Activated CD8-positive, alpha-beta memory T cell treated with anti-CD3 and anti-CD28 coated beads for 1 hour (primary cell): ENCODE measurements at places on chromosomes 5 and 9.
A peak's percentile ranks its signal among the peaks of the same experiment; 100 is the strongest.

GRCh38 chr5:78908173-78909061 lies 76.7 kb downstream of the ARSB start:
- no peak for DNase-seq

GRCh38 chr5:43401827-43402226 lies 10.4 kb downstream of the CCL28 start:
- no peak for DNase-seq

GRCh38 chr9:27766073-27766835 lies 193.0 kb upstream of the C9orf72 start:
- no peak for DNase-seq

DNA sequence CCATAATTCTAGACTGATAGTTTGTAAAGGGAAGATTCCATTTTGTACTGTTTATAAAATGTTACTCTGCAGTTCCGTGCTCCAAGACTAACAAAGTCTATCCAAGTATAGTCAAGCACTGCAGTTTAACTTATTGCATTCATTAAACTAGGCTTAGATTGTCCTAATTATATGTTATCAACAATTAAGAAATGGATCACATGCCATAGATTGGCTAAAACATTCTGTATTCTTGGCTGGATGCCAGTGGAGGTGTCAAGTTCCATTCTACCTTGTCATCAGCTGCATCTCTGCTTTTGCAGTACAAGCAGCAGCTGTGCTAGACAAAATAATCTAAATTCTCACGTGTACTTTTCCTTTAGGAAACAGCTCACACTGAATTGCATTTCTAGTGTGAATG lies 69.4 kb upstream of the MEF2C start:
- DNase-seq, result no peak

DNA sequence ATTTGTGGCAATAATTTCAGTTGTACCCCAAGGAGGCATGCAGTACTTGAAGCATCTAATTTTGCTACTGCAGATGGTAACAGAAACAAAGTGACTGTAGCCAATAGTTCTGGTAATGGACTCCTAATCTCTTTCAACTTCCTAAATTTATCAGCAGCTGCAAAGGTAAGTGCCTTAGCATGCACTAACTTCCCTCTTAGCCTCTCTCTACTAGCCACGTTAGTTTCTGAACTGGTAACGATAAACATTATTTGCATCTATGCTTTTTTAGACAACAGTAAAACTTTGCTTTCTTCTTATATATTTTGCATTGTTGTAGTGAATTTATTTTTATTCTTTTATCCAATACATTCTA lies 6.2 kb upstream of the CKS2 start:
- no peak for DNase-seq

DNA sequence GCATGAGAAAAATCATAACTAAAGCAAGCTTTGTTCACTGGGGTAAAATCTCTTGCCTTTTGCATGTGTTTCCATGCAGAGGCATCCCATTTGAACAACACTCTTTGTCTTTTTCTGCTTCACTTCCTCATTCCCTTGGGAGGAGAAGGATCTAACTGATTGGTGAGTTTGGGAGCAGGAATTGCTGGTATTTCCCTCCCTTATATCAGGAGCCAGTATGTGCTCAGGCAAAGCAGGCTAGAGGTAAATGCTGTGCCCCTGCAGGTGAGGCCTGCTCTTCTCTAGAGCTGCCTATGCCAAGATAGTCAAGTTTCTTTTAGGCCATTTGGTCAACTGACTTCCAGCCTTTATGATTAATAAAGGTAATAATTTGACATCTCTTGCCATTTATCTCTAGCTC lies 179.9 kb downstream of the COX7C start:
- DNase-seq, result no peak

- DNase-seq, result no peak
These were observed 421.1 kb downstream of the KIF4B start for GRCh38 chr5:155434681-155435080.

DNA sequence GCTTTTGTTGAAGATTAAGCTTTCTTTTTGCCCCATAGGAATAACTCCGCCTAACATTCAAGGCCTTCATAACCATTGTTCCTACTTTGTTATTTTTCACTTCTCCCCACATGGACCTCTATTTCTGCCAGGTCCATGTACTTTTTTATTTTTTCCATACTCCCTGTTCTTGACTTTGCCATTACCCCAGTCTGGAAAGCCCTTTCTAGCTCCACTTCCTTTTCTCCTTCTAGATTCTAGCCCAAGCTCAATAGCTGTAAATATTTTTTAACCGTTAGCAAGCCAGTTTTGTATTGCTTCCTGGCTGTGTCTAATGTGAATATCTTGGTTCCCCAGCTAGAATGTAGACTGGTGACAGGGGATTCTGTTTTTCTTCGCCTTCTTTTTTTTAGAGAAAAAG lies 26.1 kb downstream of the NCBP1 start:
- DNase-seq, result no peak

DNA sequence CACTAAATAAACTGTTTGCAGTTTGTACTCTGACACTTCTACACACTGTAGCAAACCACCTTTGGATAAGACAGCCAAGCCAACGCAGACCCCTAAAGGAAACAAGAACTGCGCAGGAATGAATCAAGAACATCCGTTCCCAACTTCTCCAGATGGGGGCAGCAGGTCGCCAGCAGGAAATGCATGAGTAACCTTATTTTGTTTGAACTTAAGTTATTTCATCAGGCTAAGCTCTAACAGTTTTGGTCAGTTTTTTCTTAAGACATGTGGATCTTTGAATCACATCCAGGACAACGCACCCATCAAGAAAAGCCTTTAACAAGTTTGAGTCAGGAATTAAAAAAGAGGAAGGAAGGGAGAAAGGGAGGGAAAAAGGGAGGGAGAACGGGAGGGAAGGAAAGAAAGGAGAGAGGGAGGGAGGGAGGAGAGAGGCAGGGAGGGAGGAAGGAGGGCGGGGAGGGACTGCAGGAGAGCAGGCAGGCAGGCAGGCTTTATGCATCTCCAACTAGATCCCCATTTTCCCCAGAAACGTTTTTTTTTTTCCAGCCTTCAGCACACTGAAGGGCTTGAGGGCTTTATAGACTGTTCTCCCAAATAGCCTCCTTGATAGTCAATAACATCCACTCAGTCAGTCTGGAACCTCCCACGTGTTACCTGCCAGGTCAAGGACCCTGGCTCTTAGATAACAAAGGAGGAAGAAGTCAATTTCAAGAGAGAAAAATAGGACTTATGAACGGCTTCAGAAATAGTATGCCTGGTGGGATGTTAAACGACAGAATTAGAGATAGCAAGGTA lies 22.2 kb downstream of the BHMT start:
- DNase-seq, result peak; percentile 33

GRCh38 chr5:3709717-3710348 lies 114.2 kb downstream of the IRX1 start:
- no peak for DNase-seq

DNA sequence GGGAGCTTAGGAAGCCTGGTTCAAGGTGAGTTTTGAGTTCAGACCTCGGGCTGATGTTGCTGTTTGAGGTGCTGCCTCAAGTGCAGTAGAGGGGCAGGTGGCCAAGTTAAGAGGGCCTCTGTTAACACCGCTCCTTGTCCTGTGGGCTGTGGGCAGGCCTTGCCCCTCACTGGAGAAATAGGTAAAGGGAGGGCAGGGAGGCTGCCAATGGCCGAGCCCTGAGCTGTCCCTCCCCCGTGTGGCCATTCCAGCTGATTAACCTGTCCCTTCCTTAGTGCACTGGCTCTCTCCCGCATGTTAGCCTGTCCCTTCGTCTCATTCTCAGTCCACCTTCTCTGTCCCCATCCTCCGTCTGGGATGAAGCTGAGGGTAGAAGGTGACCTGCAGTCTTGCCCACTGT lies 21.4 kb downstream of the CNTFR start:
- no peak for DNase-seq

- DNase-seq, result no peak
These were observed 206.1 kb downstream of the CHSY3 start for GRCh38 chr5:130110328-130110727.

DNA sequence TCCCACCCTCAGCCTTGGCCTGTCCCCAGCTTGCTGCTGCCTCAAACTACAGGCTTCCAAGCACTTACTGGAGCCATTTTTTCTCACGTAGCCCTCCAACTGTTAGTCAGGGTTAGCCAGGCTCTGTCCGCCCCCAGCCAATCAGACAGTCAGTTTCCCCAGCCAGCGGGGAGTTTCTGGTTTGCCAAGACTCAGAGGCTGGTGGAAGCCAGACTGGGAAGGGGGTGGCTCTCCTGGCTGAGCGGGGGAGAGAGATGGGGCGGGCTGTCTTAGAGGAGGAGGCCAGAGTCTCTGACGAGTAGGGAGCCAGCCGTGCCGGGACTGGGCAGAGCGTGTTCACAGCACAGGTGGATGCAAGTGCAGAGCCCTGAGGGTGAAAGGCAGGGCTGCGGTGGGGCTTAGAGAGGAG lies 15.3 kb downstream of the PROP1 start:
- no peak for DNase-seq

DNA sequence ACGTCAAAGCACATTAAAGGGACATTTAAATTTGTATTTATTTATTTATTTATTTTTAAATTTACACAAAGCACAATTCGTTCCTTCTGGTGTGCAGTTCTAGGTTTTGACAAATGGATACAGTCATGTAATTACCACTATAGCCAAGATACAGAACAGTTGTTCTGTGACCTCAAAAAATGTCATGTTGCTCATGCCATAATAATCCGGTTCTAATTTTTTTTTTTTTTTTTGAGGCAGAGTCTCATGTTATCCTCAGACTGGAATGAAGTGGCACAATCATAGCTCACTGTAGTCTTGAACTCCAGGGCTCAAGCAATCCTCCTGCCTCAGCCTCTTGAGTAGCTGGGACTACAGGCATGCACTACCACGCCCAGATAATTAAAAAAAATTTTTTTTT lies 7.8 kb downstream of the IGFBPL1 start:
- DNase-seq, result no peak

- DNase-seq, result no peak
These were observed 29.7 kb upstream of the PPP2CA start for GRCh38 chr5:134255418-134256150.

- DNase-seq, result no peak
These were observed 10.4 kb downstream of the FPGS start for GRCh38 chr9:127812936-127813675.

DNA sequence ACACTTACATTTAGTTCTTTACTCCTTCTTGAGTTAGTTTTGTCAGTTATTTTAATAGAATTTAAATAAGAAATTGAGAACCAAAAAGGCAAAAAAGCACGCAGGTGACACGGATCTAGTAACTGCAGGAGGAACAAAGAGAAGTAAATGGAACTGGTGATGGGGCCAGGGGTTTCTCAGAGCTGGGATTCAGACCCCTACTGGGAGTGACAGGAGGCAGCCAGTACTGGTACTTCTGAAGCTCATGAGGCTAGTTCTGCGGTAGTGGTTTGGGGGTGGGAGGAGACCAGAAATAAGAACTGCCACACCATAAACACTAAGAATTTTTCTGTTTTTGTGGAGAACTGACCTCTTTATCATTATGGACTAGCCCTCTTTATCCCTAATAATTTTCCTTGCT lies 48.2 kb downstream of the OXCT1 start:
- no peak for DNase-seq

- DNase-seq, result no peak
These were observed 378.8 kb upstream of the SEMA6A start for GRCh38 chr5:116953251-116953930.

DNA sequence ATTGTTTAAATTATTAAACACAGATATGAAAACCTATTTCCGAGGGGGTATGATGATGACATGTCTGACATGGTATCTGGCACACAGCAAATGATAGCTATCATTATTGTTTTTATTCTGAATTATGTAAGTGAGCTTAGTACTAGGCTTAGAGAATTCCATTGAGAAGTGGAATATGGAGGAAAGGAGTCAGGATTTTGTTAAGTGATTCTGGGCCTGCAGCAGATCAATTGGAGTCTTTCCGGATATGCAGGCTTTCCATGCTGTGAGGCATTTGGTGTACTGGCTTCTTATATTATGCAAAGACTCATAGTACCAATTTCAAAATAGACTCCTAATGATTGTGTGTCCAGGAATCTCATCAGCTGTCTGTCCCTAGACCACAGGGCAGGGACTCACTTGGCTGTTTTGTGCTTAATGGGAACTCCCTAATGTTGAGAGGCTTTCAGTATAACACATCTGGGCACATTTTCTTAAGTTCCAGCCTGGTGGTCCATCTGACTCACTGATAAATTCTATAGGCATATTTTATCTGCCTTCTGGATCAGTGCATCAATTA lies 180.0 kb upstream of the KLF9 start:
- DNase-seq, result no peak

GRCh38 chr5:111635151-111635902 lies 121.7 kb downstream of the NREP start:
- no peak for DNase-seq

DNA sequence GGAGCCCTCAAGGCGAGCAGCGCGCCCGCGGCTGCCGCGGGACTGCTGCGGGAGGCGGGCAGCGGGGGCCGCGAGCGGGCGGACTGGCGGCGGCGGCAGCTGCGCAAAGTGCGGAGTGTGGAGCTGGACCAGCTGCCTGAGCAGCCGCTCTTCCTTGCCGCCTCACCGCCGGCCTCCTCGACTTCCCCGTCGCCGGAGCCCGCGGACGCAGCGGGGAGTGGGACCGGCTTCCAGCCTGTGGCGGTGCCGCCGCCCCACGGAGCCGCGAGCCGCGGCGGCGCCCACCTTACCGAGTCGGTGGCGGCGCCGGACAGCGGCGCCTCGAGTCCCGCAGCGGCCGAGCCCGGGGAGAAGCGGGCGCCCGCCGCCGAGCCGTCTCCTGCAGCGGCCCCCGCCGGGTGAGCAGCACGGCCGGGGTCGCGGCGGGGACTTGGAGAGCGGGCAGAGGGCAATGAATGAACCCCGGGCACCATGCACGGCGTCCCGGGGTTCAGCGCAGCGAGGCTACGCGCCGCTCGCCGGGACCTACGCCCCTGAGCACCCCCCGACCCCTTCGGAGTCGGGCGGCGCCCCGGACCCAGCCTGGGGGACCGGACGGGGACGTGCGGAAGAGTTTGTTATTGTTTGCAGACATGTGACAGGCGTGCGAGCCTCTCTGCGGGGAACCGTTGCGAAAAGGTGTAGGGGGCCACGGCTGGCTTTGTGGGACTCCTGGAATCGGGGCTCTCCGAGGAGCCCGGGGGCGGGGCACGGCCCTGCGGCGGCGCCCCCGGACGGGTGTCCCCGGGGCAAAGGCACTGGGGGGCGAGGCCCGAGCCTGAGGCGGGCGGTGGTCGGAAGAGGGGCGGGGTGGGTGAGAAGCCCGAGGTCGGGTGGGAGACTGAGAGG lies 553 bp downstream of the MAP3K1 start:
- peak; percentile 12 for DNase-seq

- DNase-seq, result no peak
These were observed 86.2 kb upstream of the HSPA9 start for GRCh38 chr5:138661291-138661960.

DNA sequence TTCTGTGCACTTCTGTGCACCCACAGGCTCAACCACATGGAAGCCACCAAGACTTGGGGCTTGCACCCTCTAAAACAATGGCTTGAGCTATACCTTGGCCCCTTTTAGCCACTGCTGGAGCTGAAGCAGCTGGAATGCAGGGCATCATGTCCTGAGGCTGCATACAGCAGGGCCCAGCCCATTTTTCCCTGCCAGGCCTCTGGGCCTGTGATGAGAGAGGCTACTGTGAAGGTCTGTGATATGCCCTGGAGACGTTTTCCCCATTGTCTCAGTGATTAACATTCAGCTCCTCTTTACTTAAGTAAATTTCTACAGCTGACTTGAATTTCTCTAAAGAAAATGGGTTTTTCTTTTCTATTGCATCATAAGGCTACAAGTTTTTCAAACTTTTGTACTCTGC lies 134.0 kb upstream of the EGFLAM start:
- no peak for DNase-seq
